ENCODE measurements at places on chromosomes 1 and 21. TPM values are rescaled to one million over a fixed set of nuclear protein-coding genes. Genes with fewer than 3 reads are reported as not detected.

Gene EDARADD
- 0.37 TPM for total RNA-seq

Gene PSRC1
- 1.7 TPM for total RNA-seq

Gene CD2
- total RNA-seq: 152 TPM

Gene UTS2
- total RNA-seq: 1.0 TPM

Gene RAB42
- not detected for total RNA-seq

Gene C1orf141
- not detected for total RNA-seq

Gene HES4
- total RNA-seq: 10.5 TPM

Gene LRRC53
- not detected for total RNA-seq

Gene RGS7
- total RNA-seq: not detected

Gene KRTAP6-1
- not detected for total RNA-seq

Gene LCE1C
- total RNA-seq: not detected

Gene S100A13
- total RNA-seq: 3.1 TPM

Gene RIPPLY3
- total RNA-seq: not detected

Gene SLC45A3
- 0.80 TPM for total RNA-seq

Gene LCA5L
- total RNA-seq: 0.57 TPM

Gene DFFA
- 15.1 TPM for total RNA-seq

Gene CD48
- total RNA-seq: 386 TPM

Gene CYP4A22
- total RNA-seq: not detected

Gene S100A1
- total RNA-seq: not detected

Gene NKAIN1
- total RNA-seq: not detected

Gene RRP1B
- total RNA-seq: 30.3 TPM

Gene IL12RB2
- total RNA-seq: 3.4 TPM

Measured in T-helper 17 cell (primary cell).